ENCODE measurements at places on chromosomes 5 and 9. TPM values are rescaled to one million over a fixed set of nuclear protein-coding genes. Genes with fewer than 3 reads are reported as not detected.

GRCh38 chr5:6087576-6087975 lies 290.8 kb downstream of the MED10 start:
- no peak overlapping the region for H3K27ac ChIP-seq
- no peaks in the 10 kb centered on the region for H3K4me1 ChIP-seq
- no peak for DNase-seq
- no peaks in the 10 kb centered on the region for H3K27me3 ChIP-seq

DNA sequence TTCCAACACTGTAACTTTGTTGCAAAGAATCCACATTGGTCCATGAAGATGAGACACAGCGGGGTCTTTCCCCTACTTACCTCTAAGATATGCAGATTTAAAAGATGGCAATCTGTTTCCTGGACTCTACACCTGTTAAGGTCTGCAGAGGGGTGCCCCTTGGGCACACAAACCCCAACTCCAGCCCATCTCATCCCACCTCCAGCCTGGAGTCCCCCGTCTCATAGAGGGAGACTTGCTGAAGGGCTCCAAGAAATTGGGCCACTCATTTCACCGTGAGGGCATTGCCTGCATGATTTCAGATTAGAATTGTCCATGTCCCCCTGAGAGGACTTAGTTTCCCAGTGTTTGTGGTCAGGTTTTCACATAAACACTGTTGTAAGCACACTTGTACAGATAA lies 365.7 kb downstream of the IRX2 start:
- no peak overlapping the region for H3K4me3 ChIP-seq
- H3K36me3 ChIP-seq, result no peaks in the 10 kb centered on the region
- no peak for DNase-seq
- no peaks in the 10 kb centered on the region for H3K27me3 ChIP-seq

- H3K4me3 ChIP-seq, result no peak overlapping the region
- no peaks in the 10 kb centered on the region for H3K36me3 ChIP-seq
- no peaks in the 10 kb centered on the region for H3K4me1 ChIP-seq
- DNase-seq, result no peak
These were observed 141.2 kb downstream of the ASTN2 start for GRCh38 chr9:117273612-117274011.

DNA sequence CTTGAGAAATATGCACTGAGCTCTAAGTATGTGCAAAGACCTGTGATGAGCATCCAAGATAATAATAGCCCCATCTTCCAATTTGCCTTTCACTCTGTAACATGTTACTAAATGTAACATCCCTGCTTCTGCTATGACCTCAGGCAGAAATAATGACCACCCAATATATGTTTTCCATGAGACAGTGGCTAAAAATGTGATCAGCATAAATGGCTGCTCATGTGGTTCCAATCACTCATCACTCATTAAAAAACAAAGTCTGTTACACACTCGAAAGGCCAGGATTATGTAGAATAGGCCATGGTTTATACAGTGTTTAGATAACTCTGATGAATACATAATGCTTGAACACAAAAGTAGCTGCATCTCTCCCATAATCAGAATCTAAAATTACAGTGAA lies 71.4 kb upstream of the MOCS2 start:
- no peak for DNase-seq
- no peak overlapping the region for H3K27ac ChIP-seq
- H3K36me3 ChIP-seq, result no peaks in the 10 kb centered on the region
- no peaks in the 10 kb centered on the region for H3K4me1 ChIP-seq
- H3K27me3 ChIP-seq, result no peaks in the 10 kb centered on the region
- no peak overlapping the region for H3K4me3 ChIP-seq

- DNase-seq, result no peak
- H3K36me3 ChIP-seq, result no peaks in the 10 kb centered on the region
- H3K27me3 ChIP-seq, result no peaks in the 10 kb centered on the region
- H3K4me1 ChIP-seq, result no peaks in the 10 kb centered on the region
- H3K27ac ChIP-seq, result no peak overlapping the region
- H3K4me3 ChIP-seq, result no peak overlapping the region
These were observed 201.7 kb upstream of the PTGER4 start for GRCh38 chr5:40477856-40478546.

DNA sequence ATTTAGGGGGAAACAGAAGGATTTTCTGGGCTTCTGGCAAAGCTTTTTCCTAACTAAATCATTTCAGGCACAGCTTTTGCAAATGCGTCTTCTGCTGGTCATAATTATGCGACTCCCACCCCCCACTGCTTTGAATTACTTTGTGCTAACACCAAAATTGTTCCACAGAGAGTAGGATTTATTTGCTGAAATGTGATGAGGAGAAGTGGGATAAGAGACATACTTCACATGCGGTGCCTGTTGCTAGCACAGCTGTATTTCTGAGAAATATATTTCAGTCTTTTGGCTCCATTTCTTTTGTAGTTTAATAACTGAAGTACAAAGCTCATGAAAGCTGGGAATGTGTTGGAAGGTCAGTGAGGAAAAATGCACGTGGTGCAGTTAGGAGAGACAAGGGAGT lies 83.2 kb upstream of the TAS2R1 start:
- H3K4me1 ChIP-seq, result no peaks in the 10 kb centered on the region
- no peaks in the 10 kb centered on the region for H3K27me3 ChIP-seq
- no peak for DNase-seq
- no peak overlapping the region for H3K4me3 ChIP-seq
- H3K27ac ChIP-seq, result no peak overlapping the region

- H3K27me3 ChIP-seq, result no peaks in the 10 kb centered on the region
- H3K4me3 ChIP-seq, result no peak overlapping the region
- DNase-seq, result no peak
- H3K36me3 ChIP-seq, result no peaks in the 10 kb centered on the region
- no peak overlapping the region for H3K27ac ChIP-seq
These were observed 17.5 kb upstream of the OR13C9 start for GRCh38 chr9:104635456-104635855.

DNA sequence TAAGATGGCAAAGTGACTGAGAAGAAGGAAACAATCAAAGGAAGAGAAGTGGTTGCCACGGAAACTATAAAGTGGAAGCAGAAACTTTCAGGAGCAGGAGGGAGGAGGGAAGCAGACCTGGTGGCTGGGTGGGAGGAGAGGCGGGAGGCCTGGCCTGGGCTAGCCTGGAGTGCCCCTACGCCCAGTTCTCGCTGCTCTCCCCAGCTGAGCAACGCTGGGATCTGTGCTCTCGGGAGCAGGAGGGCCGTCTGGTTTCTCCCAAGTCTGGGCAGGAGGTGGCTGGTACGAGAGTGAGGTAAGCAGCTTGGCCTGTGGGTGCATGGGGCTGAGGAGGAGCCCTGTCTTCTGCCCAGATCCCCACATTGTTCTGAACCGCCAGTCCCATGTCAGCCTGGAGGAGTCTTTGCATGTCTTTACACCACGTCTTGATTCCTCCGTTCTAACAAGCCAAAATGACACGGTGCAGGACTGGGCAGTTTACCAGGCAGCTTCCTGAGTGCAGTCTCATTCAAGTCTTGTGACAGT lies 15.0 kb upstream of the DAB2IP start:
- DNase-seq, result no peak
- no peaks in the 10 kb centered on the region for H3K27me3 ChIP-seq
- H3K4me1 ChIP-seq, result peaks cover 46% of the 10 kb centered on the region

- no peaks in the 10 kb centered on the region for H3K36me3 ChIP-seq
- H3K27ac ChIP-seq, result no peak overlapping the region
- no peaks in the 10 kb centered on the region for H3K27me3 ChIP-seq
- H3K4me3 ChIP-seq, result no peak overlapping the region
- DNase-seq, result no peak
These were observed 714.8 kb downstream of the TLR4 start for GRCh38 chr9:118418887-118419565.

POLR1E gene
- 22.5 TPM for total RNA-seq

TAF11L12 gene
- not detected for total RNA-seq

TAF1L gene
- not detected for total RNA-seq

FCN2 gene
- not detected for total RNA-seq

All from suprapubic skin (tissue), 4 donors.